CD4-positive, alpha-beta memory T cell (primary cell): ENCODE measurements at places on chromosomes 2 and 18.

DNA sequence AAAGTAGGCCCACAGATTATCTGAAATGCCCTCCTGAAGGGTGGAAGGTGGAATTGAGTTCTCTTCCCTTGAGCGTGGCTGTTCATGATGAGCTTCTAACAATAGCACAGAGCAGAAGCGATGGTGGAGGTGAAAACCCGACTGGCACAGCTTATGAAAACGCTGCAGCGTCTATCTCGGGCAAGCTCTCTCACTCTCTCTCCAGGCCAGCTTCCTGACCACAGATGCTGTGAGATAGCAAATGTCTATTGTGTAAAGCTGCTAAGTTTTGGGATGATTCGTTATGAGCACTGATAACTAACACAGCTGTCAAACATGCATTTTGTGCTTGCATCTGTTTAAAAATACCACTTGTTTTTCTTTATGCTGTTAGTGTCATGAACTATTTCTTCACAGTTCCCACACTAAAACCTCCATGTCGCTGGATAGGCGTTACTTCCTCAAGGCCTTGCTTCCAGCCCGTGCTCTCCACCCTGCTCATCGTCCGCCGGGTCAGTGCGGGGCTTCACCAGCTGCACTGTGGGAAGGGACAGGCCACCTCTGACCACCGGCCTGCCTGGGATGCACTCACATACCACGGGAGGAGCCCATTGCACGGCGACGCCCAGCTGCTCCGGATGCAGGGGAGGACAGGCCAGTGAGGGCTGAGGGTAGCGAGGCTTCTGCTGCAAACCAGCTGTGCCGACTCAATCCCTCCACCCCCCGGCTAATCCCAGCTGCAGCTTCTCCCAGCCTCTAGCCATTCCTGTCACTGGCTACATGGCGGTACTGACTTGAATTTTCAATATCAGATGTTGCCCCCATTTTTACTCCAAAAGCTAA lies 60.0 kb upstream of the OTOS start:
- no peak for DNase-seq

- peak; percentile 58 for DNase-seq
Measured at GRCh38 chr2:120312860-120313694, 32.9 kb upstream of the INHBB start.

DNA sequence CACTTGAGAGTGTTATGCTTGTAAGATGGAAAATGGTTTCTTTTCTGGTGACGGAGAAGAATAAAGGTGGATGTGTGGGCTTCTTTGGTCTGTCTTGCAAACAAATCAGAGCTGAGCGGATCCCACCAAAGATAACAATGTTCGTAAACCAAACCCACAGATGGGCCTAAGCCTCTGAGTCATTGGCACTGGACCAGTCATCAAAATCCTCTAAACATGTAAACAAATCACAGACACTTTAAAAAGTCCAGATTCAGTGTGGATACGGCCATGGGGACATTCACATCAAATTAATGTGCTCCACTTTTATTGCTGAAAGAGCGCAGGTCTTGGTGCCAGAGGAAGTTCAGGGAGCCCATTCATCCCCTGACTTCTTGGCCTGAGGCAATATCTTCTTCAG lies 60.5 kb upstream of the TMEM200C start:
- no peak for DNase-seq

DNA sequence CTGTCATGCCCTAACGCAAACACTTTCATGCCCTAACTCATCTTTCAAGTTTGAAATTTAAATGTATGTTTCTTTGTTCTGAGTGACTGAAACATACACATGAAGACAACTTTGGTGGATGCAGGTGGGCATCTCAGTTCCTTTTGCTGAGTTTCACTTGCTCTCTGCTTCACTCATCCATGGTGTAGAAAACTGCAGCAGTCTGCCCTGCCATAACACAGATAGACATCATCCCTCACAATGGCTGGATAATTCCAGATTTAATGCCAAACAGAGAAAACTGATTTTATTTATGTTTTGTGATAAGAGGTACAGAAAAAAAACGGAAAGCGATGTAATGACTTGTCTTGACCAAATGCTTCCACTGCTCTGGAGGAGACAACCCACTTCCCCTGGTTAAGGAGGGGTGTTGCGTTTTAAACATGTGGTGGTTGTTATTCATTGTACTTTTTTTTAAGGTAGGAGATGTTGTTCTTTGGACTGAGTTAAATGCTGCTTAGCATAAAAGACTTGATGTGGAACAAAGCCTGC lies 70.4 kb downstream of the RHBDD1 start:
- DNase-seq, result no peak

GRCh38 chr2:225574582-225575138 lies 175.2 kb downstream of the NYAP2 start:
- no peak for DNase-seq

- DNase-seq, result no peak
Measured at GRCh38 chr2:124258140-124258880, 233.2 kb downstream of the CNTNAP5 start.

- no peak for DNase-seq
Measured at GRCh38 chr2:190802626-190803209, 77.9 kb upstream of the GLS start.

DNA sequence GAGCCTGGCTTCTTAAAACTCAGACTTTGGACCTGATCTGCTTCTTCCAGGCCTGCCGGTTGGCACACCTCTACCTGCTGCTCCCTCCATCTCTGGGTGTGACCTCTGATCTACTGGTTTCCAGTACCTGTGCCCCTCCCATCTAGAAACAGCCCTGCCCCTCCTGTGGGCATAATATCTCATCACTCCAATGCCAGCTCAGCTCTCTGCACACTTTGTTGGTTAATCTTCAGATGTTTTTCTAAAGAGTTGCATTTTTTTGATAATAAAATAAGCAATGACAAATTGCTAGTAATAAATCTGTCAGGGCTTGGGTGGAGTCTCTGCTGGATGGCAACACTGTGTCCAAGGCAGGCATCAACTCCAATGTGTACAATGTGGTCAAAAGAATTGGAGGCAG lies 89.6 kb upstream of the PPP1CB start:
- no peak for DNase-seq

GRCh38 chr2:143463719-143464118 lies 334.5 kb downstream of the ARHGAP15 start:
- no peak for DNase-seq

- DNase-seq, result no peak
Measured at GRCh38 chr2:5867056-5867455, 174.9 kb downstream of the SOX11 start.

- peak; percentile 46 for DNase-seq
Measured at GRCh38 chr2:85999061-85999831, 106.4 kb downstream of the POLR1A start.

GRCh38 chr18:47175283-47175897 lies 774 bp downstream of the IER3IP1 start:
- no peak for DNase-seq

GRCh38 chr2:4628998-4629501 lies 925.7 kb downstream of the DCDC2C start:
- DNase-seq, result no peak

GRCh38 chr18:43049021-43049420 lies 66.5 kb downstream of the RIT2 start:
- no peak for DNase-seq

DNA sequence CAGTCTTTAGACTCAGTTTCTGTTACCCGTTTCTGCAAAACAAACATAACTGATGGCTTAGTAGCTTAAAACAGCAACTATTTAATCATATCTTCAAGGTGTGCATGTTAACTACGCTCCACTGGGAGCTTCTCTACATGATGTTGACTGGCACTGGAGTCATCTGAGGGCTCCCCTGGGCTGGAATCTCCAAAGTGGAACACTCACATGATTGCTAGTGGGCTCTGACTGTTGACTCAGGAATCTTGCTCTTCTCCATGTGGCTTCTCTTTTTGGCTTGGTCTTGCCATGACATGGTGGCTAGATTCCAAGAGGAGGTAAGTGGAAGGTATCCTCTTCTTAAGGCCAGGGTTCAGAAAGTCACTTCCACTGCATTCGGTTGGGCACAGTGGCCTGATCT lies 160.8 kb downstream of the PMAIP1 start:
- DNase-seq, result no peak

DNA sequence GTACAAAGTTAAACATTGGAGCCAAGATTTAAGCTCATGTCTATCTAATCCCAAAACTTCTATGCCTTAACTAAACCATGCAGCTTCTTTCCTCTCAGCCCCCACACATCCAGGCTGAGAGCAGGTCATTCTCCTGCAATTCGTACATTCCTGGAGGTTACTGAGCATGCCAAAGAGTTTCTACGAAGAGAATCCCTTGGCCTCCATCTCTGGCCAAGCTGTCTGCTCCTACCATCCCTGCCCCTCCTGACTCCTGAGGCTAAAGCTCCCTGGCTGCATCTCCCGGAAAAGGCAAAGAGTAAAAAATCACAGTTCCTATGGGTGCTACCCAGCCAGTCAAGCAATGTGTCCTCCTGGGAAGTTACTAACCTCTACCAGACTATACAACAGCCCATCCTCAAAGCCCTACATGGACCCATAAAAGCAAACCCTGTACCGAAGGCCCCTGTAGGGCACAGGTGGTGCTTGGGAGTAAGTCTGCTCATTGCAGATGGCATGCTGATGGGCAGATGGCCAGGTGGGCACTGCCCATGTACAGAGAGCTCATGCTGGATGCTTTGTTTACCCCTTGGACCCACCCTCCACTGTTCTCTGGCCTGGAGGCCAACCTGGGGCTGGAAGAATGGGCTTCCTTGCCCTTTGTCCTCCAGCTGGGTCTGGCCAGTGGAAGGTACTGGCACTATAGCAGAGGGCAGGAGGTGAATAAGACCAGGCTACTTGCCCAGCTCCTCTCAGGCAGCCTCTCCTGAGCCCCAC lies 99.5 kb downstream of the TTC32 start:
- no peak for DNase-seq

DNA sequence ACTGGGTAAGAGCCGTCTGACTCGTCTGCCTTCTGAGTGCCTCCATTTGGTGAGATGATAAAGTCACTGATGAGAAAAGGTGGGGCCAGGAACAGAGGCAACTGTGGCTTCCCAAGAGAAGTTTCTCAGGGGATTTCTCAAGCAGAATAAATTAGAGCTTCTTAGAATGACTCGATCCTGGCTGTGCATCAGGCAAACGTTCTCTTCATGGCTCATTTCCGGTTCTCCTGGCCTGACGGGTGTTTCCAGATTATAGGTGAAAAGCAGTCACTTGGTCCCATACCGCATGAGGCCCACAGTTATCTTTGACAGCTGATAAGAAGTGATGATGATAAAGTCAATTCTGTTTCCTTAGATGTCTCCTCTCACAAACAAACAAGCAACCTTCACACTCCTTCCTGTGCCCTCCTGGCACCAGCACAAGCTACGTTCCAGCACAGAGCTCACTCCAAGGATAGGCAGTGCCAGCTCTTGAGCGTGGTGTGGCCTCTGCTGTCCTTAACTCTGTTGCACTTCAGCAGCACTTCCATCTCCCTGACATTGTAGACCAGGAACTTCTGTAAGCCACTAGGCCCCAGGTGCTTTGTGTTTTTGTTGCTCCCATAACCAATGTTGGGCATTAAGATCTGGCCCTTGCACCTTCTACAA lies 37.8 kb upstream of the KCNF1 start:
- DNase-seq, result no peak

GRCh38 chr2:181117206-181117925 lies 137.0 kb downstream of the UBE2E3 start:
- DNase-seq, result no peak

DNA sequence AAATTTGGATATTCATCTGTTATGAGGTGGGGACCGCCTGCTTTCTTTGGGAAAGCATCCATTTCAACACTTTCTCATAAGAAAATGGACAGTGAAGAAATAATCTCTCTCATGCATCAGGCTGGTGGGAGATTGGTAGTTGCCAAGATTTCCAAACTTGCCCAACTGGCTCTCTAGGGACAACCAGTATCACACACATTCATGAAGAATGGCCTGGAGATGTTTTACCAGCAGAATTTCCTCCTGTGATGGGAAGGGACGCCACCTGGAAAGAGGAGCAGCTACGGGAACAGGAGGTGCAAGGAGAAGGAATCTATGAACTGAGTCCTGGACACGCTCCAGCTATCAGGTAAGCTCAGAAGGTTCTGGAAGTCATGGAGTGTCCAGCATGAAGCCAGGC lies 39.4 kb downstream of the LIPG start:
- no peak for DNase-seq

DNA sequence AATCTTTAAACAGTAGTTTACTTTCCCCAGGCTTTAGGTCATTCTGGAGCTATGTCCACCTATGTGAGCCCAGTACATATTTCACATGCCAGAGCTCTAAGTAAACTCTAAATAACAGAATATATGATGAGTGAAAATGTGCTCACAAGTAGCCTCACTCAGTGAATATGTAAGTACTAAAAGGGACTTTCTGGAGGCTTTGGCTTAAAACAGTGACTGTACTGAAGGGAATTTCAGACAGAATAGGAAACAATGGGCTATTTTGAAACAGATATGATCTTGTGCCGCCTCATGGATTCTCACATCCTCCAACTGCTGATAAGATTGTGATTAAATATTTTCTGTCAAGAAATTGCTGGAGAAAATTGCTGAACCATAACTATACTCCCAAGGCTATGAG lies 747.9 kb downstream of the SOCS6 start:
- DNase-seq, result no peak

DNA sequence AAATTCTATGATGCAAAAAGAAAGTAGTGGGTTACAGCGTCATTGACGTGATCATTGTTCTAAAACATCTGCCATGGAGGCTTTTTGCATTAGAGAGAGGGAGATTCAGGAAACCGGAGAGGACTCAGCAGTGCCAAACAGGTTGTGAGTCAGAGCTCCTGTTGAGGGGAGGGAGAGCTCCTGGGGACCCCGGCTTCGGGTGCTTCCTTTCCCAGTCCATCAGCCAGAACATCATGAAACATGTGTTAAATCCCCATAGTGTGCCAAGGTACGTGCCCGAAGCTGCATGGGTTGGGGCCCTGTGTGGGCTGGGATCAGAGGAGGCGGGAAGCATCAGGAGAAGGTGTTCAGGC lies 791 bp upstream of the CYRIA start:
- no peak for DNase-seq

GRCh38 chr2:216501854-216502253 lies 3.2 kb downstream of the RPL37A start:
- no peak for DNase-seq

- DNase-seq, result peak; percentile 3
Measured at GRCh38 chr2:127651971-127652550, 6.1 kb downstream of the GPR17 start.

GRCh38 chr2:72081451-72081850 lies 66.2 kb downstream of the CYP26B1 start:
- no peak for DNase-seq

DNA sequence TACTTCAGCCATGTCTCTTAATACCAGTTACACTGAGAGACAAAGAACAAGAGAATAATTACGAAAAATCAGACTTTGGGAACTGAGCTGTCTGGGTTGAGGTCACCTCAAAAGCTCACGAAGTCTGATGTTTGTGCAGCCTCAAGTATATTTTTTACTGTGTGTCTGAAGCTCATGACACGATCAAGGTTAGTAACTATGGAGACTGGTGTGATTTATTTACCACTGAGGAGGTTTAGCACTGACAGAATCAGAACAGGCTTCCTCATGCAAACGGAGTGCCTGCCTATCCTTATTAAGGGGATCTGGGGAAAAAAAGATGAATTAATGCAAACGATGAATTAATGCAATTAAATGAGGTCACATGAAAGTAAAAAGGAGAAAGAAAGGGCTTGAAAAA lies 61.1 kb upstream of the RAPH1 start:
- no peak for DNase-seq

- no peak for DNase-seq
Measured at GRCh38 chr2:61162721-61163120, 733 bp downstream of the C2orf74 start.
